ENCODE measurements at places on chromosomes 2 and 18.

- no peak for DNase-seq
These were observed 22.8 kb downstream of the ASAP2 start for GRCh38 chr2:9229470-9229820.

DNA sequence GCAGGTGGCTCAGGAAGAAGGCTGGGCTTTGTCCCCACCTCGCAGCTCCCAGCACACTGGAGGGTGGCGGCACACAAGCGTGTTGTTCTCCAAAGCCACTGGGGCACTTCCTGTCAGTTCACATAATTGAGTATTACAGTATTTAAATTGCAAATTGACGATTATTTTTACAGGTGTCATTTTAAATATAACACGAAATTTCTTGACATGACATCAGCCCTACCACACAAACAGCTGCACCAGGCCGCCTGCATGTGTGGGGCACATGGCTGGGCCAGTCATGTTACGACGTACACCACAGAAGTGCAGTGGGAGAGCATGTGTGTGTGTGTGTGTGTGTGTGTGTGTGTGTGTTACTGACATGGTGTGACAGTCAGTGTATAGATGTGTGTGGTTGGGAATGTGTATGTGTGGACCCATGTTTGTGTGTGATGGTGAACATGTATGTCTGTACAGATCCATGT lies 155.6 kb downstream of the TTC32 start:
- no peak for DNase-seq

DNA sequence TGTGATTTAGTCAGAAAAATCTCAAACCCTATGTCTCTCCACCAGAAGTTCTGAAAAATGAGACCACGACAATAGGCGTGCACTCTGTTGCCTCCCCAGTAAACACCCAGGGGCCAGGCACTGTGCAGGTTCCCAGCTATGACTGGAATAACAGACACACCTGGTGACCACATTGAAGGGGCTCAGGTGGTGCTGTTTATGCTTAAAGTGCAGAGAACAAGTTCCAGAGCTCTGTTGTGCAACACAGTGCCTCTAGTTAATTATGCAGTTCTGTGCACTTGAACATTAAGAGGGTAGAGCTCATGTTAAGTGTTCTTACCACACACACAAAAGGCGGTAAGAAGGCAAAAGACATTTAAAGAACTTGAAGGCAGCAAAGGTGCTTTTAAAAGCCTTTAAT lies 52.6 kb upstream of the AFF3 start:
- DNase-seq, result no peak

GRCh38 chr2:238974081-238974480 lies 126.2 kb downstream of the TWIST2 start:
- no peak for DNase-seq

DNA sequence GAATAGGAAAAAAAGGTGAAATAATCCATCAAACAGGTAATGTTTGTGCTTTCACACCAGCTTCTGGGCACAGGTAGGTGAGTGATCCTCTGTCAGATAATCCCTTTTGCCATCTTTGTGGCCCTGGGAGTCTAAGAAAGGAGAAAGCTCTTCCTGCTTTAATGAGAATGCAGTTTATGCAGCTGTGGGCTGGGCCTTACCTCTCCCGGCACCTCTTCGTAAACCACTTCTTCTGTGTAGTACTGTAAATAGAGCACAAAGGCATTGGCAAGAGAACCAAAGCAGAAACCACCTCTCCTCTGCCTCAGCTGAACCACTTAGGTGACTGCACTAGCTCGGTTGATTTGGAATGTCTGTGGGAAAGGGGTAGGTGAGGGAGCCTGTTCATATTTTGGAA lies 4.9 kb downstream of the NEB start:
- no peak for DNase-seq

DNA sequence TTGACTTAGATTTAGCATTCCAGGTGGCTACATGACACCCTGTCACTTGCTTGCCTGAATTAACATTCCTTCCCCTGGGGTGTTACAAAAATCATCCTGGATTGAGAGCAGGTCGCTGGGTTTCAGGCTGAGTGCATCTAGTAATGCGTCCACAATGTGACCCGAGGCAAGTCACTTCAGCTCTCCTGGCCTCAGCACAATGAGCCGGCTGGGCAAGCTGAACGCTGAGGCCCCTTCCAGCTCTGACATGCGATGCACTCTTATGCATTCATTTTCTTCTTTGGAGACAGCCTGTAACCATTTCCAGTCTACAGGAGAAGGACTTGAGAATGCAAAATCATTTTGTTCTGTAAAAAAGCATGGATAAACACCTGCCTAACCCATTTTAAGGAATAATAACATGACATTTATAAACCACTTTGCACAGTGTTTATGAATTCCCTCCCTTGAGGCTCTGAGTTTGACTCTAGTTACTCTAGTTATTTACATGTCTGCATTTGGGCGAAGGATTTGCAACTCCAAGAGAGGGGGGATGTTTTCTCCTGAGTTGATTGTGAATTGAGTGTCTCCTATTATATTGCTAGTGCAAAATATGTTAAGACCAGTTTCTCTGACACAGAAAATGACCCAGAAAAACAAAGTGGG lies 63.0 kb upstream of the CPO start:
- DNase-seq, result no peak

DNA sequence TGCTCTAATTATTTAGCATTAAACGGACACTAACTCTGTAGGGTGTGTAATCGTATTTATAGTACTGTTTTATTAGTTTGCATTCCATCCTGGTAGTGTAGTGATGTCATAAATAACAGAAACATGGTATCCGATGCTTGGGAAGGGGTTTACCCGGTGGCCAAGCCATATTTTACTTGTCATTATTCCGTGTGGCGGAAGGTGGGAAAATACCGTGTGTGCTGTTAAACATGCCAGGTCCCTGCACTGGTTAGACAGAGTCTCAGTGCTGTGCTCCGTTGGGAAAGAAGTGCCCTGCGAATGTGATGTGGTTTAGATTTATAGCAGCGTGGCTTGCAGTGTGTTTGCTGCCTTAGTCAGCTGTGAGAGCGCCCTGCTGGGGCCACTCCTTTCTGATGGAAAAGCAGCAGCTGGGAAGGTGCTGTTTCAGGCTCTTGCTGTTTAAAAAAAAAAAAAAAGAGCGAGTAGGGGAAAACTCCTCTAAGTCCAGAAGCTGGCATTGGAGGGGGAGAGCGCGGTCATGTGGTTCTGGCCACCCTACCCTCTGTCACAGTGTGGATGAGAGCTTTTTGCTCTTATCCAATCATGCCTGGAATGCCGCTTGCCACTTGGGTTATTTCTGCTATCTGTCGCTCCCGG lies 211.0 kb downstream of the NEDD4L start:
- no peak for DNase-seq

- DNase-seq, result no peak
These were observed 23.8 kb downstream of the SNORC start for GRCh38 chr2:232893834-232894233.

DNA sequence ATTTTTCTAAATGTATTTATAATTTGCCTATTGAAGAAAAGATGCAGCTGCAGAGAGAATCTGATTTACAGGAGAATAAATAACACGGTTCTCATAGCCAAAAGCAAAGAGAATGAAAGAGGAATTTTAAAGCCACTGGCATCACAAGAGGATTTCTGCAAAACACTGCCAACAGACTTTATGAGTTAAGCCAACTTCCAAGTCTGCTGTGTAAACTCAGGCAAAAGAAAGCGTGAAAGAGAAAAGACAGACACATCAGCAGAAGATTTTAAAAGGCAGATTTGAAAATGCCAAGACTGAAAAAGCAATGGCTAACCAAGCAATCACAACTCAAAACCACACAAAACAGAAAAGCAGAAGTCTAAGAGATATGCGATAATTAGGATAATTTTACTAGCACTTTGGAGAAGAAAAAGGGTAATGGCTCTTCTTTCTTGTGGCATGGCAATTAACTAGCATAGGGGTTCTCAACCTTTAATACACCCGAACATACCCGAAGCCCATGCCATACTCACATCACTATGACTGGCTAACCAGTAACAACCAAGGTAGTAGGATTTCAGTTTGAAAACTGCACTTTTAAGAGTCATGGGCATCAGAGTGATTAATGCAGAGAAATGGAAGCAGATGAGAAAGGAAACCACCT lies 4.9 kb downstream of the DARS1 start:
- DNase-seq, result no peak

- DNase-seq, result no peak
These were observed 138.9 kb downstream of the SMAD2 start for GRCh38 chr18:47791461-47791985.

GRCh38 chr2:151287513-151288250 lies 1.8 kb downstream of the NMI start:
- DNase-seq, result no peak

- DNase-seq, result no peak
These were observed 128.6 kb downstream of the LRATD1 start for GRCh38 chr2:14761118-14761517.

DNA sequence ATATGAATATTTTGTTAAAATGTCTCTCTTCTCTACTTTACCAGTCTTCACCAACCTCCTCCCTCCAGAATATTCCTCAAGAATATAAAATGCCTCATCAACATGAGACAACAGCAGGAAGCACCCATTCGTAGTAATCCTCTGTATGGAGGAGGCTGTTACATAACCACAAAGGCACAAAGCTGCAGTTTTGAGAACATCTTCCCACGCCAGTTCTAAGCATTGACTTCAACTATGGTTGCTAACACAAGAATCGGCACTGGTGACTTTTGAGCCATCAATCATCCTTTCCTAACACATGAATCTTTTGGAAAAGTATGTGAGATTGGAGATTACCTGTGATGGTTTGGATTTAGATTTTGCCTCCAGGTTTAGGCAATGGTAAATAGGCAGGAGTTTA lies 54.9 kb upstream of the CYP1B1 start:
- DNase-seq, result no peak

DNA sequence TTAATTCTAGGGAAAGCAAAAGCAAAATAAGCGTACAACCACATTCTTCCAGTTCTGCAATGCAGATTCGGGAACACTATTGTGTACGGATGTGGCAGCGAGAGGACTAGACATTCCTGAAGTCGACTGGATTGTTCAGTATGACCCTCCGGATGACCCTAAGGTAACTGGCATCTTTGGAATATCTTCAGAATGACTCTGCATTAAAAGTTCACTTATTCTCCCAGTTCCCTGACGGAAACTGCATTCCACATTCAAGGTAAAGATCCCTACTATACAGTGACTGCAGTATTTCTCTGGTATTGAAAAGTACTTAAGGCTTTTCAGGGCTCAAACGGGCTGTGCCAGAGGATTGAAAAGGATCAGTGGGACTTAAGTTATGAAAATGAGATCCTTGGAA lies 10.9 kb downstream of the DDX18 start:
- no peak for DNase-seq

DNA sequence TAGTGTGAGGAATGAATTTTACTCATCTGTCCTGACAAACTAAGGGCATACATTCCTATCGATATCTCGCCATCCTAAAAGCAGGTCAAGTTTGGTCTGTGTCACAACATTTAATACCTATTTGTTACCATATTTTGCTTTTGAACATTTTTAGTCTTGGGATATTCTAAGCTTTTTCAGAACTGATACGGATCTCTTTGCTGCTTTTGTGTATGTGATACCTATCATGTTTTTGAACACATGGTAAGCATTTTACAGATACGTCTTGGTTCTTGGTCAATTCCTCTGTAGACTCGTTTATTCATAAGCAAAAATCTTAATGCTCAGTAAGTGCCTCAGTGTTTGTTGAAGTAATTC lies 592 bp downstream of the ZNF397 start:
- DNase-seq, result no peak

DNA sequence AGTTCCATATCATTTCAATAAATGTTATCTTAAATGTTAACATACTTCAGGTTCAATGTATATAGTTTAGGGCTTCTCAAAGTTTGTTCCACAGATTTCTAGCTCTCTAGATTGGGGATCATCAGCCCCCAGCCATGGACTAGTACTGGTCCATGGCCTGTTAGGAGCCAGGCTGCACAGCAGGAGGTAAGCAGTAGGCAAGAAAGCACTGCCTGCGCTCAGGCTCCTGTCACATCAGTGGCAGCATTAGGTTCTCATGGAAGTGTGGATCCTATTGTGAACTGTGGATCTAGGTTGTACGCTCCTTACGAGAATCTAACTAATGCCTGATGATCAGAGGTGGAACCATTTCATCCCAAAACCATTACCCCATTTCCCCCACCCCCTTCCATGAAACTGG lies 531.1 kb downstream of the PARD3B start:
- DNase-seq, result no peak

- no peak for DNase-seq
These were observed 385.5 kb downstream of the RND3 start for GRCh38 chr2:150101947-150102346.

DNA sequence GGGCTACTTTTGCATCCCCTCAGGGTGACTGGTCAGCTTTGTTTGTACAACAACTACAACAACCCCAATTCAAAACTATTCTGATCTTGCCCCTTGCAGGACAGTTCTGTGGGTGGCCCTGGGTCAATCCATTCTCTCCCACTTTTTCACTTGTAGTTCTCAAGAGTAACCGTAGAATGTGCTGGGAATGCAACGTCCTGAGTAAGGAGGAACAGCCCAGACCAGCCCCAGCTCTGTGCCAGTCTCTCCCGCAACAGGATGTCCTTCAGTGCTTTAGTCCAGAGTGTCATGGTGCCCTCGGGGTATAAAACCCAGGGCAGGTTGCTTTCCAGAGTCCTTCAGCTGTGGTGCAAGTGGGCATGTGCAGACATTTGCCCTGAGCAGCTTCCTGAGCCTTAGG lies 22.1 kb upstream of the TEX51 start:
- DNase-seq, result no peak

DNA sequence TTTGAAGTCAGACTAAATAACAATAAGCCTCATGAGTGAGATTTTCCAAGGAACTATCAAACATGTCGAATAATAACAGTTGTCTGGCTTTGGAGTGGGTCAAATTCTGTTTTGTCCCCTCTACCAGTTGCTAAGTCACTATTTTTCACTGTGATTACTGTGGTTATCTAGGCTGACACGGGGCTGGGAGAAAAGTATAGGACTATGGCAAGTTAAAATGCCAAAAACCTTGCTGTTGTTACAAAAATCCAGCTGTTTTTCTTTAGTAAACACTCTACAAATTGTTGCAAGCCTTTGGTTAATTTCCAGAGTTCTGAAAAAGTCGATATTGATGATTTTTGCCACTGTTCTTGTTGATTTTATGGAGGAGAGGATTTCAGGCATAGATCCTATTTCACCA lies 1.5 kb downstream of the CFAP210 start:
- no peak for DNase-seq

DNA sequence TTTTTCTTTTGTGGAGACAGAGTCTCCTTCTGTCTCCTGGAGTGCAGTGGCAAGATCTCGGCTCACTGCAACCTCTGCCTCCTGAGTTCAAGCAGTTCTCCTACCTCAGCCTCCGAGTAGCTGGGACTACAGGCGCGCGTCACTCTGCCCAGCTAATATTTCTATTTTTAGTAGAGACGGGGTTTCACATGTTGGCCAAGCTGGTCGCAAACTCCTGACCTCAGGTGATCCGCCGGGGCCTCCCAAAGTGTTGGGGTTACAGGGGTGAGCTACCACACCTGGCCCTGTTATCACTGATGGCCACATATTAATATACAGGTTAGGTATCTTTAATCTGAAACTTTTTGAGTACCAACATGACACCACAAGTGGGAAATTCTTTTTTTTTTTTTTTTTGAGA lies 3.4 kb downstream of the MRPL35 start:
- no peak for DNase-seq
